Left renal pelvis (tissue), 4 donors: ENCODE measurements at places on chromosomes 12 and 14.

- DNase-seq: no peak
Measured at GRCh38 chr12:12653922-12654321, 42.1 kb downstream of the GPR19 start.

DNA sequence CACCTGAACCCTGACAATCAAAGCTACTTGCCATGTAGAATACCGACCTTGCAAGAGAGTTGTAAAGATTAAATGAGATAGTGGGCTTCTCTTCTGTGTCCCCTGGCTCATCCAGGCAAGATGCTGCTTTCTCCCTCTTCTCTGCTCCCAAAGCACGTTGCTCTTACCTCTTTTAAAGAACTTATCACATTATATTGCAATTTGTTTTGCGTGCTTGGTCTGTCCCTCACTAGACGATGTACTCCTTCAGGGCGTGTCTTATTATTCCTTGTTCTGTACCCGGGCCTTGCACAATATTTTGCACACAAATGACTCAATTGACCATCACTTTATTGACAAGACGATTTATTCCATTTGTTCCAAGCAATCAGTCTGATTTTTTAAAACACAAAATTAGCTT is 3.3 kb downstream of the DCN start:
- DNase-seq: no peak

DNA sequence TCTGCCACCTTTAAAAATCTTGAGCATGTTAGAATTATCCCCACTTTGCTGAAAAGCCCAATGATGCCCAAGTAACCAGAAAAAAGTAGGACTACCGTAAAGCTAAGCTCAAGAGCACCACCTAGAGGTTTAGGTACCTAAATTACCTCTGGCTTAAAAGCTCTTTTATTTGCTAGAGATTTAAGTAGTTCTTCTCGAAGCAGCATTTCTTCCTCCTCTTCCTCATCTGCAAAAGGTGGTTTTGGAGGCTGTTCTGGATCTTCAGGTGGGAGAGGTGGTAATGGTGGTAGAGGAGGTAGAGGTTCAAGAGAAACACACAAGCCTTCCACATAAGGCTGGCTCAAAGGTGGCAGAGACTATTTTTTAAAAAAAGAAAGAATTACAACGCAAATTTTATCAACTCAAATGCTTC is 26.9 kb downstream of the ZFC3H1 start:
- peak; percentile 33 for DNase-seq

- peak; percentile 72 for DNase-seq
Measured at GRCh38 chr12:10722905-10723746, at the start of gene YBX3. YBX3 (minus strand) TSS chr12:10723323; CDS start chr12:10723111, 212 bp downstream.

DNA sequence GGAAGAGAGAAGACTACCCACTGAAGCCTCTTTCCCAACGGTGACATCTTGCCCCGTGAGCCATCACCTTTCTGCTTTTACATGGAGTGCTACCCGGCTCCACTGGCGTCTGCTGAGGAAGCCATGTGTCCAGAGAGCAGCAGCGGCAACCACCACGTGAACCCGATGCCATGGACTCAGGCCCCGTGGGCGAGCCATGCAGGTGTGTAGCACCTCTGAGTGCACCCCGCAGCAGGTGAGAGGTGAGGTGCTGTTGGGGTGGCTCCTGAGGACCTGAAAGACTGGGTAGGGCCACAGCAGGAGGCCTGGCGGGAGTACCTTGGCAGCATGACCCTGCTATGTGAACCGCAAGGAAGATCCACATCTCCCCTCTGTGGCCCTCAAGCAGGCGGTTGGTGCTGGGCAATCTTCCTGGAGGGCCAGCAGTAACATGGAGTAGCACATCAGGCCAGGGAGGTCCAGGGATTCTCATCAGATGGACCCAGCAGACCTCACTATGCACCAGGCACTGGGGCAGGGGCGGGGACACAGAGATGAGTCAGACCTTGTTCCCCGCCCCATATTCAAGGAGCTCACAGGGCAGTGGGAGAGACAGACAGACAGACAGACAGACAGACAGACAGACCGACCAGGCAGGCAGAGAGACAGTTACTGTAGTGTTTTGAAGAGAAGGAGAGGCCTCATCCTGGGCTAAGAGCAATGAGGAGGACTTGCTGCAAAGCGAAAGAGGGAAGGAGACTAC is 129.6 kb downstream of the PAPOLA start:
- no peak for DNase-seq

- DNase-seq: no peak
Measured at GRCh38 chr12:106760184-106760531, 14.3 kb upstream of the RIC8B start.

GRCh38 chr14:94383777-94384176 is 4.6 kb downstream of the SERPINA1 start:
- DNase-seq: no peak

- DNase-seq: no peak
Measured at GRCh38 chr14:68696266-68696665, 96.6 kb downstream of the ZFP36L1 start.

DNA sequence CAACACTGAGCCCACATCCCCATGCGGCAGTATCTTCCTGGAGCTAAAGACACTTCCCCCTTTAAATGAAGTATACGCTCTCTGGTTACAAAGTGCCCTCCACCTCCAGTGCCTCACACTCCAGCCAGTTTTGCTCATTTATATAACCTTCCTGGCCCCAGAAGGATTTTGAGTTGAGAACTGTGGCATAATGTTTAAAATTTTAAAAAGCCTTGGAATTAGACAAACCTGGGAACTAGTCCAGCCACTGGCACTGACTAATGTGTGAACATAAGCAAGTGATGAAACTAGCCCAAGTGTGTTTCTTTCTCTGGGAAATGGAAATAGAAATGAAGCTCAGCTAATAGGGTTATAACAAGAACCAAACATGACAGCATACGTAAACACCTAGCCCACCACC is 723.7 kb upstream of the USP15 start:
- no peak for DNase-seq

DNA sequence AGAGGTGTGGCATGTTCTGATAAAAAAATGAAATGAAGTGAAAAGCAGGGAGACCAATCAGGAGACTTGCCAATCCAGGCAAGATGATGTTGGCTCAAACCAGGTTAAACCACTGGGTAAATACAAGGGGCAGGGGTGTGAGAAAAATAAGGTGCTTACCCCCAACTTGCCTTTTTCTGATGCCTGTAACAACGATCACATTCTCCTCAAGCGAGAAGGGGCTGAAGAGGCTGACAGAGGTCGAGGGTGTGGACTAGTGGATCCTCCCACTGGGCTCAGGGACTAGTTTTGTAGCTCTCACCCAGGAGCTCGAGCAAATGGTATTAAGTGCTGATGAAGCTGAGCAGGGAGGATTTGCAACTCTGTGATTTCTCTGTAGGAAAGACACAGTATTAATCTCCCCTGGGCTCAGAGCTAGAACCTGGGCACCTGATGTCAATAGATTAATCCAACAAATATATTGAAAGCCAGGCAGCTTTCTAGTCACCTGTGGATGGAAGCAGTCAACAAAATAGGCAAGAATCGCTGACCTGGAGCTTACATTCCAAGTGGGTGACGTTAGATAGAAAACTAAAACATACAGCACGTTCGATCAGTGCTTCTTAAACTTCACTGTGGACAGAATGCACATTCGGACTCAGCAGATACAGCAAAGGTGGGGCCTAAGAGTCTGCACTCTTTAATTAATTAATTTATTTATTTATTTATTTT is 15.2 kb upstream of the EAPP start:
- no peak for DNase-seq

- DNase-seq: no peak
Measured at GRCh38 chr12:105892362-105892910, 246.3 kb downstream of the NUAK1 start.

DNA sequence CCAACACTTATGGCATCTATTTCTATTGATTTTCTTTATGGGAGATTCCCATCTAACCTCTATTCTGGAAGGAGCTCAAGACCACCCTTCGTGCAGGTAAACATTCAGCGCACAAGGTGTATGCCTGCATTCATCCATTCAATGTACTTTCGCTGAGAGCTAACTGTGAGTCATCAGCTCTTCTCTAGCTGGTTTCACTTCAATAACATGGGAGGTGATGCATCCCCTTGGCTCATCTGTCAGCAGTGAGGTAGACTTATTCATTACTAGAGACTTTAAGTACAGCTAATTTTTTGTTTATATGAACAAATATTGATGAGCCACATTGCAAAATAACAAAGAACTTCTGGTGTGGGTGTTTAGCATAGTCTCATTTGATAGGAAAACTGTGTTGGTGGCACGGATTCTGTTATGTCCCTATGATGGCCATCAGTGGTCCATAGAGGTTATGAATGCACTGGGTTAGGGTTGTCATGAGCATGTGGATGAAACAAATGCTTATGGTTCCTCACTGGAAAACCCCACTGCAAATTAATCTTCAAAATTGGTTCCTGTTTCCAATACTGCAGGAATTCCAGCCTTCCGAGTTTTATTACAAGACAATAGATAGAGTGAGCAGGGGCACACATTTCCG is 1151.0 kb downstream of the BCL11B start:
- no peak for DNase-seq

GRCh38 chr12:23662966-23663365 is 286.5 kb downstream of the SOX5 start:
- DNase-seq: no peak

DNA sequence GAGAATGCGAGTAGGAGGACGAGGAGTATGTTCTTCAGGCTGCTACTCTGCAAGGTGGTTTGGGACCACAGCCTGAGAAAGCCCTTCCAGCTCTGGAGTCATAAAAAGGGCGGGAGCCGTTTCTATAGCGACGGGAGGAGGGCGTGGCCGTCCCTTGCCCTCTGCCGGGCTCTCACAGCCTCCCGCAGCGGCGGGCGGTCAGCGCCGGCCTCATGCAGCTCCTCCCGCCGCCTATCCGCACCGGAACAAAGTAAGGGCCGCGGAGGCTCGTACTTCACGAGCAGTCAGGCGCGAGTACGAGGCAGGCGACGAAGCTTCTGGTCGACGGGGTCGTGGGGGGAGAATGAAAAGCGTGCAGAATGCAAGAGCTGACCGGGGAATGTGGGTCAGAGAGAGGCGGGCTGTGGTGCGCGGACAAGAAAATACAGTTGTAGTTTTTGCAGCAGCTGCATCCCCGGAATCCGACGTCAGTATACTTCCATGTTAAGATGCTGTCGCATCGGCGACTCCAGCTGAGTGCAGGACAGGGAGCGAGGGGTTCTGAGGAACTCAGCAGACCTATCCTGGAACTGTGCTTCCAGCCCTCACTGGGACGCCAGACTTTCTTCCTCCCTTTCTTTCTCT is at the start of gene DYRK4:
Gene DYRK4, plus strand, starts transcription at position 175 of the 624 bp plus-strand sequence. Its CDS starts 38 bp downstream, at position 213.
- peak; percentile 70 for DNase-seq

GRCh38 chr12:7229741-7230140 is 40.3 kb downstream of the PEX5 start:
- DNase-seq: no peak

- DNase-seq: no peak
Measured at GRCh38 chr12:51926718-51927117, 19.4 kb downstream of the ACVRL1 start.

DNA sequence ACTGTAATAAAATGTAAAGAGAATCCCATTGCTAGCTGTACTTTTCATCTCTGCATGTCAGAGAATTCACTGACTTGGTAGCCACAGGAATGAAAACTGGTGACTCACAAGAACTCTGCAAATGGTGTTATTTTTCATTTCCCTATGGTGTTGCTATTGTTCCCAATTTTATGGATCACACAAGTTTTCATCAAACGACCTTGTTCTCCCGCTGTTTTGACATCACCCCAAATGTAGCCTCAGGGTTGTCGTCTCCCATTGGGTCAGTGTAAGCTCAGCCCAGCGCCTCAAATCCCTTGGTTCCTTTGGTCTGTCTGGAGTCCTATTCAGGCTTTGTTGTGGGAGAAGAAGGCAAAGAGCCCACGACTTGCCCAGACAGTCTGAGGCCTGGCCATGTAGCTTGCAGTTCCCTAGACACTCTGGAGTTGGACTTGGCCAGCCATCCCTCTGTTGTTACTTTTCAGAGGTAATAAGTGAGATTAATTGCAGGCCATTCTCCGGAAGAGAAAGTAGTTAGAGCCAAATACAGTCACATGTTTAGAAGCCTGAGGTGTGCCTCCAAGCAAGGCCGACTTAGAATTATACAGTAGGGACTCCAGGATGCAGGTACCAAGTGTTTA is 159.2 kb downstream of the TGFB3 start:
- no peak for DNase-seq

DNA sequence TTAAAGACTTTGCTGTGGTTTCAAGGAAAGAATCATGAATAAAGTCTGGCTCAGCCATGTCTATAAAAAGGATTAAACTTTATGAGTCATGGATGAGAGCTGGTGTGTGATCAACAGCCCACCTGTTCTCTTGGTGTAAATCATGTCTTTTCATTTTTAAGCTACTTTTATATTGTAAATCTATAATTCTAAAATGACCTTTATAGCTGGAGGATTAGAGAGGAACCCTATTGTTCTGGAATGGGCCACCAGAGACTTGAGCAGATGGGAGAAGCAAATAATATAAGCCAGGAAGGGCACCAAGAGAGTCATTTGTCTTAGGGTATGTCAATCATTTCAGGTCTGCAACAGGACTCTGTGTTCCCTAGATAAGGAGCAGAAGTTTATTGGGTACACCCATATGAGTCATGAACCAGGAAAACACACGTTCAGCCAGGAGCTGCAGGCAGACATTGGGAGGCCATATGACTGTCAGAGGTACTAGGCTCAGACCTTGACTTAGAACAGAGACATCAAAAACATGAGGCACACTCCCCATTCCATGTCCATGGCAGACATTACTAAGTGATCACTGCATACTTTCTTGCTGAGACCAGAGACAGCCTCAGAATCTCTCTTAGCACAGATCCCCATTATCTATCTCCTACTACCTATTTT is 49.3 kb downstream of the NDUFA12 start:
- DNase-seq: no peak

DNA sequence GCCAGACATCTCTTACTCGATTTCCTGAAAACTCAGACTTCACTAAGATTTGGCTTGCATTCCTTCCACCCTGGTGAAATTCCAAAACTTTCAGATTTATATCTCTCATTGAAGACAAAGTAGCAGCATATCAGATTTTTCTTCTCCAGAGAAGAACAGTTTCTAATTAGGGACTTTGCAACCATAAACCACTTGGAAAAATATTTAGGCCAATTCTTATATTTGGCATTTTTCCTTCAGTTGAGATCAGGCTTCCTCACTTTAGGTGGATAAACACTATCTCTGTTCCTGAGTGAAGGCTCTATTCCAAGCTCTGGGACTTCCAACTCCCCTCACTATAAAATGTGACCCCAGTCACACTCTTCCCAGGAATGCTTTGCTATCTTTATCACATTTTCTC is 1434.3 kb upstream of the FLRT2 start:
- no peak for DNase-seq

DNA sequence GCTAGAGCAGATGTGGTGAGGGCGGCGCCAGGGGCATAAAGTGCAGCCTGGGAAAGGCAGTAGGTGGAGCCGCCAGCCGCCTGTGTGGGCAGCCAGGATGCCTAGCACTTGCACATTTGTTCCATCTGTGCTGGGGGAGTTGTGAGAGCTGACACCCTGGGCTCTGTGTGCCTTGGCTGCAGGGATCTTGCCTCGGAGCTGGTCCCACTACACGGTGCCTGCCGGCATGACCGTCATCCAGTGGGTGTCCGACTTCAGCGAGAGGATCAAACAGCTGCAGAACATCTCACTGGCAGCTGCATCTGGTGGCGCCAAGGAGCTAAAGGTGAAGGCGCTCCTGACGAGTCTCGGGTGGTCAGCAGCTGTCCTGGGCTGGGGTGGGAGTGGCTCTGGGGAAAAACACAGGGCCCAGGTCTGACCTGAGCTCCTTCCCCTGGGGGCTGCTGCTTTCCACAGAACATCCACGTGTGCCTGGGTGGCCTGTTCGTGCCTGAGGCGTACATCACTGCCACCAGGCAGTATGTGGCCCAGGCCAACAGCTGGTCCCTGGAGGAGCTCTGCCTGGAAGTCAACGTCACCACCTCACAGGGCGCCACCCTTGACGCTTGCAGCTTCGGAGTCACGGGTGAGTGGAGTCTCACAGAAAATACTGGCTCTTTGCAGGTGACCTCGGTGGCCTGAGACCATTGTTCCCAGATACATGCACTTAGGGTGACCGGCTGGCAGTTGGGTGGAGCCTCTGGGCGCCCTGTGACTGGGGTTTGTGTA is 37.4 kb downstream of the HSP90AA1 start:
- DNase-seq: no peak
